Activated CD4-positive, alpha-beta T cell treated with anti-CD3 and anti-CD28 coated beads, Interleukin-2, amount 10 ng/mL, durations not matched to agents 7 days and 5 days (primary cell): ENCODE measurements at places on chromosomes 7 and 10. TPM values are rescaled to one million over a fixed set of nuclear protein-coding genes. Genes with fewer than 3 reads are reported as not detected.

PAPOLB gene
- not detected for total RNA-seq

FAM24A gene
- not detected for total RNA-seq

CPA2 gene
- total RNA-seq: not detected

DNA sequence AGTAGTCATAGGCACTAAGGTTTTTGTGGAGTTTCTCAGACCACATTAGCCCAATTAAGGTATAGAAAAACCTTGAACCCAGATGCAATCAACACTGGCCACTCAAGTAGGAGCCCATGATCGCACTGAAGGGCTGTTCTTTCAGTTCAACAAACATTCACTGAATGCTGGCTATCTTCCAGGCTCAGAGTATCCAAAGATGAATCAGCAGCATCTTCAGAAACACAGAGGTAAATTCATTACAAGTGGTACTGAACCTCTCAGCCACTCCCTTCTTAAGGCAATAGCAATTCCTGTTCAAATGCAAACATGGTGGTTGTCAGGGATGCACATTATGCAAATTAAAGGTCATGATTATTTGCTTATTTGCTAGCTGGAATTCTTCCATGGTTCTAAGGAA, 17.1 kb downstream of the KCNK18 start:
- peaks cover 39% of the 10 kb centered on the region for H3K27me3 ChIP-seq
- no peak overlapping the region for H3K27ac ChIP-seq
- H3K4me3 ChIP-seq: no peak overlapping the region
- no peak for DNase-seq
- H3K36me3 ChIP-seq: no peaks in the 10 kb centered on the region
- H3K4me1 ChIP-seq: peaks cover 7% of the 10 kb centered on the region

- no peak overlapping the region for H3K27ac ChIP-seq
- H3K36me3 ChIP-seq: no peaks in the 10 kb centered on the region
- no peak for DNase-seq
- H3K4me3 ChIP-seq: no peak overlapping the region
- H3K4me1 ChIP-seq: peaks cover 10% of the 10 kb centered on the region
Measured at GRCh38 chr7:44736896-44737295, 11.8 kb upstream of the ZMIZ2 start.

DNA sequence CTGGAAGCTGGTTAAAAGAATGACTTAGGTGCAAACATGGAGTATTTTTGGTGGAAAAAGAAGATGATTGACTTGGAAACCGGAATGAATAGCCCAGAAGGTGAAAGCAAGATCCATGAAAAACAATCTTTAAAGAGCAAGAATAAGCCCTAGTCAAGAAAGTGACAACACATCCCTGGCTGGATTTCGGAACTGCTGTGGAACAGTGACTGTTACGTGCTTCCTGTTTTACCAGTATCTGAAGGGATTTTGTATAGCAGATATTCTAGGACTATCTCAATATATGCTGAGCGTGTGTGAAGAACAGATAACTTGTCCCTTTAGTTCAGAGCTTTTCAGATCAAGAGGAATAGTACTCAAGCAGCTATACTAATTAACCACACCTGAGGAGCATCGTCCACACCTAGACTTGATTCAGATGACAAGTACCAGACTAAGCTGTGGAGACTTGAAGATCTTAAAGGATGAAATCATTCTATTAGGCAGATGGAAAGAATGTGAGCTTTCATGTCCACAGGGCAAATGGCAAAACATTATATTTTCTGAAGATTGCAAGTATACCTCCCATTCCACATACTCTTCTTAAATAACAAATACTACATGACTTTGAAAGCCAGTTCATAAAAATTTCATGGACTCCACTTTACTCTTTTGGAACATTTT, 11.5 kb upstream of the TES start:
- no peak overlapping the region for H3K4me3 ChIP-seq
- no peak for DNase-seq
- H3K27me3 ChIP-seq: peaks cover 17% of the 10 kb centered on the region
- no peaks in the 10 kb centered on the region for H3K36me3 ChIP-seq

IKZF1 gene
- 406 TPM for total RNA-seq

ZWINT gene
- total RNA-seq: 95.5 TPM
